ENCODE measurements at places on chromosomes 4 and X.

DNA sequence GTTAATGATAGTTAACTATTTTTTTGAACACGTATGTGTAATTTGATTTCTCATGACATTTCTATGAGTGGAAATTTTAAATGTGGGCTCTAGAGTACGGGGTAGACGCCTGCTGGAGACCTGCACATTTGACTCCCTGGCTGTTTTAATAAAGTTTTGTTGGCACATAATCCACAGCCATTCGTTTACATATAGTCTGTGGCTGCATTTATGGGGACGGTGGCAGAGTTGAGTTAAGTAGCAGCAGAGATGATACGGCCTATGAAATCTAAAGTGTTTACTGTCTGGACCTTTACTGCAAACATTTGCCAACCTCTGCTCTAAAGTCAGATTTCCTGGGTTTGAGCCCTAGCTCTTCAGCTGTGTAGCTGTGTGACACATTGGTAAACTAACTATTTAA, 118.8 kb downstream of the CHRNA9 start:
- DNase-seq = no peak

- DNase-seq = no peak
Measured at GRCh38 chr4:10697086-10697485, 12.5 kb upstream of the CLNK start.

DNA sequence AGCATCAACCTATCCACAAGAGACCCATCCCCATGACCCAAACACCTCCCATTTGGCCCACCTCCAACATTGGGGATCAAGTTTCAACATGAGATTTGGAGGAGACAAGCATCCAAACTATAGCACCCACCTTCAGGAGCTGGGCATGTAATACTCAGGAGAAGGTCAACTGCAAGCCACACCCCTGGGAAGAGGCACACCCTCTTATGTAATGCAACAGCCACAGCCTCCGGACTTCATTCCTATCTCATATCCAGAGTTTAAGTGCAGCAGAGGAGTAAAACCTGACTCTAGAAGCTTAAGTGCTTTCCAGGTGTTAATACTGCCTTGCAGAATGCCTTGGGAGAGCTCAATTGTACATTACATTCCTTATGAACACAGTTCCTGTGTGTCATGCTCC, 197.4 kb downstream of the PTTG2 start:
- no peak for DNase-seq

DNA sequence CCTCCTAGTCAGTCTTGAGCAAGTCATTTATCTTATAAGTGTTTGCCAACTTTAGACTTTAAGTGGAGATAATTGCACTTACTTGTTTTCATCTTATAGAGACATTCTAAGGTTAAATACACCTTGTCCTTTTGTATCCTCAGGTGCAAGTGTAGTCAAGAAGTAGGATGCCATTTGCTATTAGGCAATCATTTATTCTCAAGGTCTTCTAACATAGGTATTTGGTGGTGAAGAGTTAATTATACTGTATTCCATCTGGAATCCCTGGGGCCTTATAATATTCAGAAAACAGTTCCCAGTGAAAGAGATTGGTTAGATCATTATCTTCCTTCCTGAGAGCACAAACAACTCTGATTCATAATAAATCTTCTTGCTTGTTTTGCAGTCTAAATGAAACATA, 23.7 kb downstream of the SULT1E1 start:
- no peak for DNase-seq

GRCh38 chrX:13985697-13986435, 43.8 kb downstream of the GEMIN8 start:
- no peak for DNase-seq

GRCh38 chrX:85004255-85004654, 578 bp downstream of the APOOL start:
- DNase-seq = no peak

GRCh38 chr4:173426064-173426463, 27.1 kb upstream of the SCRG1 start:
- DNase-seq = no peak

GRCh38 chrX:102723456-102723855, 2.9 kb downstream of the GPRASP3 start:
- DNase-seq = no peak

DNA sequence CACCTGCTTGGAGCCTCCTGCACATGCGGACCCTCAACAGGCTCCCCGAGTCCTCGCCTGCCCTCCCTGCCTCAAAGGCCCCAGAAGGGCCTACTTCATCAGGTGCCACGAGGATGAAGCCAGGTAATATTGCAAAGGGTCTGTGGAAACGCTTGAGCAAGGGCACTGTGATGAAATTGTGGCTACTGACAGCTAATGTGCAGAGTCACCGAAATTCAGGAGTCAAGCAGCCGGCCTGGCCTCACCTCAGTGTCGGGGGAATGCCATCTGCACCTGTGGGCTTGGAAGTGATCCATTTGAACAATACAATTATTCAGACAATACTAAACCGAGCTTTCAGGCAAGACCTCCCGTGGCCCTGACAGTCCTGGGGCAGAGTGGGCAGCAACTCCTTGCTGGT, 3.1 kb upstream of the FGFR3 start:
- DNase-seq = no peak

DNA sequence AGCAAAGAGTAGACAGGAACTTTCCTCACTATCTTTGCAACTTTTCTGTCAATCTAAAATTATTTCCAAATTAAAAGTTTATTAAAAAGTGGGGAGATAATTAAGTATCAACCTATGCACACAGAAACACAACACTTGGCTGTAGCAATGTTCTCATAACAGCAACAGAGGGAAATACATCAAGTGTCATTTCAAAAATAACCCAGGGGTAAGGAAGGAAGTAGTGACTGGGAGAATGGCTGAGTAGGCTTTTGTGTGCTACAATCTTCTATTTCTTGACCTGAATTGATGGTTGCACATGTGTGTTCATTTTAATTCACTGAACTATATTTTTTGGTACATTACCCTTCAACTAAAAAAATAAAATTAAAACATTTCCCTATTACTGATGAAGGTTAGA, 67.5 kb downstream of the ABCG2 start:
- no peak for DNase-seq

GRCh38 chr4:184246426-184246825, 28.8 kb upstream of the ENPP6 start:
- no peak for DNase-seq

- no peak for DNase-seq
Measured at GRCh38 chr4:128517096-128517738, 229.6 kb upstream of the PGRMC2 start.

GRCh38 chrX:82658492-82658891, 849.6 kb upstream of the POU3F4 start:
- DNase-seq = no peak
